Stimulated activated CD4-positive, alpha-beta T cell treated with anti-CD3 and anti-CD28 coated beads, Interleukin-1b, Interleukin-23, amount 100 ng/mL, for 4 hours (primary cell): ENCODE measurements at places on chromosomes 2 and 18.

DNA sequence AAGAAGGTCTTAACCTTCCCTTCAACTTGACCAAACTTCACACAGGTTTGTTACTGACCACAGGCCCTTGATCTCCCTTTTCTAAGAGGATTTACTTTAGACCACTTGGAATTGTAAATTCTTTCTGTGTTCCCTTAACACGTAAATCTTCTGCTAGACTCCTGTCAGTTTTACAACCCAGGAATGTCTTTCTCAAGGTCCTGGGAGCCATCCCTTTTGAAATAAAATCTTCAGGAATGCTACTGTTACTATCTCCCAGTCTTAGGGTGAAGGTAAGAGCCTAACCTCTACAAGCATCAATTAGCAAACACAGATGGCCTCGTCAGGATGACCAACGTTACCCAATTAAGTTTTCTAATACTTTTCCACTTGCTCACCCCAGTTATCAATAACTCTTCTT lies 182.7 kb downstream of the NRXN1 start:
- DNase-seq: no peak

GRCh38 chr18:45751766-45752165 lies 27.8 kb downstream of the SLC14A1 start:
- no peak for DNase-seq

DNA sequence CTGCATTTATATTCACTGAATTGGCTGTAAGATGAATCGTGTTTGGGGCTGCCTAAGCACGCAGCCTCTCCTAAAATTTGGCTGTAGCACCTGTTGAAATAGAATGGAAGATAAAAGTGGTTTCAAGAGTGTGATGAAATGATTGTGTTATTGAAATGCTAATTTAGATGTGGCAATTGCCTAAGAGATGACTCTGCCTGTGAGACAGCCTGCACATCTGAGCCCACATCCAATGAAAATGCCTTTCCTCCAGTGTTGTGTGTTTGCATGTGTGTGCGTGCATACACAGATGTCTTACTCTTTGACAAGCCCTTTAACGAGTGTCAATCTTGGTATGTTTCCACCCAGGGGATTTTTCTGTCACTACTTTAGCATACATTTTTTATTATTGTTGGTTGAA lies 346.9 kb downstream of the MEIS1 start:
- DNase-seq: no peak

DNA sequence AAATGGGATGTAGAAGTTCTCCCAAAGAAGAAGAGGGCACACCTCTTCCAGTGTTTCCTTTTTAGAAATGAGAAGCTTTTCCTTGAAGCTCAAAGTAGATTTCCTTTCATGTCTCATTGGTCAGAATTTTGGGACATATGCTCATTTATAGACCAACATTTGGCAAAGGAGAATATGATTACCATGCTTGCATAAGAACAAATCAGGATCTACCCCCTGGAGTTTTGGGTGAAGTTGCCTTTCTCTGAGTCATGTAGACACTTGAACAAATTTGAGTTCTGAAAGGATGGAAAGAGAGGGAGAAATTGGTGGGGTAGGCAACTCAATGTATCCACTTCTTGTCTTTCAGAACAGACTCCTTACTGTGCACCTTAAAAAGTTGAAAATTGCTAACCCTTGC lies 409.0 kb downstream of the SLC4A3 start:
- no peak for DNase-seq

DNA sequence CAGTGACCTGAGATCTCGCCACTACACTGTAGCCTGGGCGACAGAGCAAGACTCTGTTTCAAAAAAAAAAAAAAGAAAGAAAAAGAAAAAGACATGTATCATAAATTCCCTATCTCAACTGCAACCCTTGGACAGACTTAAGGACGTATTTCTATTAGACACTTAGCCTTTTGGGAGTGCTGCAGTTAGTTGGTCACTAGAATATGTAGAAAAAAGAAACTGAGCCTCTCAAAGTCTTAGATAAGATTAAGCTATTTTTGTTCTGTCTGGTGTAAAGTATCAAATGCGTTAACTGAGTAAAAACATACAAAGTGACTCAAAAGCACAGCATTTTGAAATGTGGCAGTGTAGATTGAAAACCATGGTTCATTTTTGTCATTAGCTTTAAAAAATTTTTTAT lies 7.3 kb downstream of the NBEAL1 start:
- DNase-seq: no peak

DNA sequence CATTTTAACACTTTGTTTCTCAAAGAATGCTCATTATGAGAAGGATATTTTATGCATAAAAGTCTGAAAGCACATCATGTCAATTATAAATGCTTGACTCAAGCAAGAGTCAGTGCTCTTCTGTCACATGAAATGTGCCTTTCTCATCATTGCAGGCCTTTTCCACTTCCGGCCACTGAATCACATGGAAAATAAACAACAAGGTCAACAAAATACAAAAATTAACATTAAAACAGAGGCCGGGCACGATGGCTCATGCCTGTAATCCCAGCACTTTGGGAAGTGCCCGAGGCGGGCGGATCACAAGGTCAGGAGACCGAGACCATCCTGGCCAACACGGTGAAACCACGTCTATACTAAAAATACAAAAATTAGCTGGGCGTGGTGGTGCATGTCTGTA lies 480.6 kb downstream of the SPAG16 start:
- DNase-seq: no peak

DNA sequence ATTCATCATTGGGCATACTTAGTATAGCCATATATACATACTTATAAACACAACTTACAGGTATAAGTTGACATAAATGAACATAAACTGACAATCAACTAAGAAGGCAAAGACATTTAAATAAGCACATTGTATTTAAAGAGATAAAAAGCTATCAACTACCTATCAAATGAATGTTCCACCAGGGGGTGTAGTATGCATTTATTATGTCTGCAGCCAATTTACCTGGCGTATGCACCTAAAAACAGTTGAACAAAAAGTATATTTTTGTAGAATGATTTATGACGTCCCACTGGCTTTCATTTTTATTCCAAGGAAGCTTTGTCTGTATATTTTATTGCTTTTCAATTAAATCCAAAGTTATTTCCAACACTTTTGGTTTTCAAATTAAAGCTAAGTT lies 323.5 kb downstream of the AFF3 start:
- DNase-seq: no peak

DNA sequence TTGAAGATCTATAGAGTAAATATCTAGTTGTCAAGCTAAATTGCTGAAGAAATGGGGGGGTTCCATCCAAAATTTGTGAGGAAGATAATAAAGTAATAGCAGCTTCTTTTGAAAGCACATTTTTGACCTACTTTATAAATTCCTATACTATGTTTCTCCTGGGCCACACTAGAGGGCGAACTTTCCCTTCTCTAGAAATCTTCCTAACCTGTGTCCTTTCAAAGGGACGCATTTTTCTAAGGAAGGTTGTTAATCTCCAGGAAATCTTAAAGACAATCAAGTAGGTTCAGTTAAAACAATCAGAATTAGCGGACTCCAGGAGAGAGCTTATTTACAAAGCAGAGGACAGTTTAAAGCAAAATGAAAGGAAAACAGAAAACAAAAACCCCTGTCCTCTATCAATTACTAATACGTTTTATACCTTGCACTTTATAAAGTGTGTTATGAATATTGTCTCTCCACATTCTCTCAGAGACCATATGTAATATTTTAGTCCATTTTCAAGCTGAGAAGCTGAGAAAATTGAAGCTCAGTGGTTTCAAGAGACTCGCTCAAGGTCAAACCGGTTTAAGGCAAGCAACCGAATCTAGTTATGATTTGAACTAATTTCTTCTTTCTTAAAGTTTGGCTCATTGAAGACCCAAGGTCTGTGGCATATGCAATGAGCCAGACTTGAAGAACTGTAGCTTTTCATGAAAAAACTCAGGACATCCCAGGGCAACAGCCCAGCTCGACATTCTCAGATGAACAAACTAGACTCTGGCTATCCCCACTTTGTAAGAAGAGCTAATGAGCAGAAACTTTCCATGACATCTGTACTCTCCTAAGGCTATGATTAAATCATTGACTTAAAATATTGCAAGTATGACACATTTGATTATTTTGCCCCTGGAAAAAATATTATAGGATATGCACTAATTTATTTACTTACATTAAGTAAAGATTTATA lies 273.6 kb downstream of the PAX3 start:
- DNase-seq: no peak

DNA sequence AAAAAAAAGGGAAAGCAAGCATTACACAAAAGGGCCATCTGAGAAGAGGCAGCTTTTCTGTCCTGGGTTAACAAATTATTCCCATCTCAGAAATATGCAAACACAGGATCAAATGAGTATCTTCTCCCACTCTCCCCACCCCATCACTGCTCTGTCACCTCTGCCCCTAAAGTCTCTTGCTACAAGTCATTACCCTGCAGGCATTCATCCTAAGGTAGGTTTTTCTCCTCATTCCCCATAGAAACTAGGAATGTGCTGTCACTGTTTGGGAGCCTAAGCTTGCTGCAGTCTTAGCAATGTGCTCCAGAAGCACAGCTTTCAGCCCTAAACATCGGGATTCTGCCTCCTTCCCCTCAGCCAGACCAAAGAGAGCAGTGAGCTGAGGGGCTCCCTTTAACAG lies 3.6 kb downstream of the LRRTM1 start:
- no peak for DNase-seq

GRCh38 chr18:8367217-8367988 lies 241.8 kb upstream of the RAB12 start:
- DNase-seq: peak; percentile 5

- DNase-seq: no peak
These were observed 79.9 kb upstream of the FAM237A start for GRCh38 chr2:206562375-206562774.

- DNase-seq: no peak
These were observed 140.4 kb upstream of the RNF152 start for GRCh38 chr18:62033207-62033606.

GRCh38 chr2:235191978-235192377 lies 240.2 kb downstream of the SH3BP4 start:
- DNase-seq: no peak

- no peak for DNase-seq
These were observed 272.9 kb downstream of the PAX3 start for GRCh38 chr2:222025881-222026271.

DNA sequence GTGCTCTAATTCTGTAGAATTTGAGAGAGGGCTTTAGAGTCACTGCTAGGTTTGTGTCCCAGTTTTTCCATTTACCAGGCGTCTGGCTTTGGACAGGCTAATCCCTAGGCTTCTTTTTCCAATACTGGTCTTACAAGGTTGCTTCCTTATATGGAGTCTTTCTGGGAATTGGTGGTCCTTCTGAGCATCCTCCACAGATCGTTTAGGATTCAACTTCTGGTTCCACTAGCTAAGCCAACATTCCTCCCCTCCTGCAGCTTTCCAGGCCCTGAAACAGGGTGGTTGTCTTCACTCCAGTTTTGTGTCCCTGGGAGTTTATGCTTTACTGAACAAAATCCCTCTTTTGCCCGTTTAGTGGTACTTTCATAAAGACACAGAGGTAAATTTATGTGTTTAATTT lies 170.6 kb downstream of the CERS6 start:
- DNase-seq: no peak

DNA sequence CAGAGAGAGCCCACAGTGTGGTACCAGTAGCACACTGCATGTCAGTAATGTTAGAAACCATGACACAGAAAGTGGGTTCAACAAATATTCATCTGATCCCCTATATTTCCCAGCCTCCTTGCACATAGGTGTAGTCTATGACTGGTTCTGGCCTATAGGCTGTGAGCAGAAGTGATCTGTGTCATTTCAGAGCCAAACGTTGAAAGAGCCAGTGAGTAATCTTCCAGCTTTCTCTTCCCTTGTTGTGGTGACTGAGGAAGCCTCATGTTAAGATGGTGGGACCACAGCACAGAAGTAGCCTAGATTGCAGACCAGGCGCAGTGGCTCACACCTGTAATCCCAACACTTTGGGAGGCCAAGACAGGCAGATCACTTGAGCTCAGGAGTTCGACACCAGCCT lies 4.1 kb downstream of the TMEM237 start:
- no peak for DNase-seq

DNA sequence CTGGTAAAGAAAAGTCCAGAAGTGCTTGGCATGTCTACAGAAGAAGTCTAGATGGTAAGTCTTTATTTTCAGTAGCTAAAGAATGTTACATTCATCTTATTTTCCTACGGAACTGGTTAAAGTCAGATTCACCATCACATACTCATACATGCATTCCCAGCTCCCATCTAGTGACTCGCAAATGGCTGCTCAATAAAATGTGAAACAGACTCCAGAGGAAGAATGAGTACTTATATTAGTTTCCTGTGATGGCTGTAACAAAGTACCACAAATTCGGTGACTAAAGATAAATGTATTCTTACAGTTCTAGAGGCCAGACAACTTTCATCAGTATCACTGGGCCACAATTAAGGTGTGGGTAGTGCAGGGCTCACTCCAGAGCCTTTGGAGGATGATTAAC lies 797.2 kb downstream of the SATB2 start:
- no peak for DNase-seq

- DNase-seq: no peak
These were observed 17.1 kb upstream of the MC2R start for GRCh38 chr18:13932285-13933025.

DNA sequence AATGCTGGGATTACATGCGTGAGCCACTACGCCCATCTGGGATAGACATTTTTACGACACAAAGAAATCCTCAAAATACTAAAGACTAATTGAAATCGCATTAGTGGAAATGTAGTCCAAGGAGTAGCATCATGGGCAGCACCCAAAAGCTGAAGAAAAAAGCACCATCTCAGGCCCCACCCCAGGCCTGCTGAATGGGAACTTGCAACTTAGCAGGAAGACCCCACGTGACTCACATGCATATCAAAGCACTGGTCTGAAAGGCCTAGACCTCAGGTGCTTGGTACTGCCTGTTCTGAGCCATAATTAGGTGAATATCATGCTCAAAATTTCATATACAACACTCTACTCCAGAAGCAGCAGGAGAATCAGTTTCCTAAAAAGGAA lies 28.9 kb downstream of the SPRED2 start:
- no peak for DNase-seq

DNA sequence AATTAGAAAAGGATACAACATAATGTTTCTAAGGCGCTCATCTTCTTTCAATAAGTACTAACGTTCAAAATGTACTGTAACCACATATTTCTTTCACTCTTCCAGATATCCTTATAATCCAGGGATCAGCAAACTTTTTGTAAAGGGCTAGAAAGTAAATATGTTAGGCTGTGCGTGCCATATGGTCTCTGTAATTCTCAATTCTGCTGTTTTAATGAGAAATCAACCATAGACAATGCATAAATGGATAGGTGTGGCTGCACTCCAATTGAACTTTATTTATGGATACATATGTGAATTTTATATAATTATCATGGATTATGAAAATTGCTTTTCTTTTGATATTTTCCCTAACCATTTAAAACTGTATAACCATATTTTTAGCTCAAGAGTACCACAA lies 459.4 kb downstream of the EPHA4 start:
- DNase-seq: no peak

GRCh38 chr2:33406622-33407021 lies 69.8 kb upstream of the RASGRP3 start:
- DNase-seq: no peak

DNA sequence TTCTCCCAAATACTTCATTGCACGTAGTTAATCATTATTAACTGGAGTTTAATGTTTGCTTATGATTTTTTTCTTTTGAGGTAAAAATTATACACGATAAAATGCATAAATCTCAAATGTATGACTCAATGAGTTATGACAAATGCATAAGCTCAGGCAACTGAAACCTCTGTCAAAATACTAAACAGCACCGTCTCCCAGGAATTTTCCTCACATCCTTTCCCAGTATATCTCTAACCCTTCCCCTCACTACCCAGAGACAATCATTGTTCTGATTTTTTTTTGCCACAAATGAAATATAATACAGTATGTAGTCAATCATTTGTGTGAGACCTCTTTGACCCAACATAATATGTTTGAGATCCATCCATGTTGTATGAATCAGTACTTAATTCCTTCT lies 606.5 kb downstream of the CPS1 start:
- no peak for DNase-seq
